Fibroblast of skin of right biceps (primary cell): ENCODE measurements at places on chromosomes 16 and 17.

DNA sequence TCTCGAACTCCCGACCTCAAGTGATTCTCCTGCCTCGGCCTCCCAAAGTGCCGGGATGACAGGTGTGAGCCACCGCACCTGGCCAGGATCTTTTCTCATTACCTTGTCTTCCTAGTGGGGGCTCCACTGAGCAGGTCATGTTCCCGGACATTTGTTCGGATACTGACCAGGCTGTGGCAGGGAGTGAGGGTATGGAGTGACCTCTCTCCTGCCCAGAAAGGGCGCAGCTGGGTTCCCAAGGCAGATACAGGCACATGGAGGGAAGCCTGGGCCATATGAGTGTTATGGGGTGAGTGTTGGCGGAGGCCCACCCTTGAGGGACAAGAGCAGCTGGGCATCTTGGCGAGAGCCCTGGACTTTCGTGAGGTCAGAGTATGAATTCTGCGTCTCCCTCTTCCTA lies 5.5 kb downstream of the SERPINF1 start:
- DNase-seq: no peak

DNA sequence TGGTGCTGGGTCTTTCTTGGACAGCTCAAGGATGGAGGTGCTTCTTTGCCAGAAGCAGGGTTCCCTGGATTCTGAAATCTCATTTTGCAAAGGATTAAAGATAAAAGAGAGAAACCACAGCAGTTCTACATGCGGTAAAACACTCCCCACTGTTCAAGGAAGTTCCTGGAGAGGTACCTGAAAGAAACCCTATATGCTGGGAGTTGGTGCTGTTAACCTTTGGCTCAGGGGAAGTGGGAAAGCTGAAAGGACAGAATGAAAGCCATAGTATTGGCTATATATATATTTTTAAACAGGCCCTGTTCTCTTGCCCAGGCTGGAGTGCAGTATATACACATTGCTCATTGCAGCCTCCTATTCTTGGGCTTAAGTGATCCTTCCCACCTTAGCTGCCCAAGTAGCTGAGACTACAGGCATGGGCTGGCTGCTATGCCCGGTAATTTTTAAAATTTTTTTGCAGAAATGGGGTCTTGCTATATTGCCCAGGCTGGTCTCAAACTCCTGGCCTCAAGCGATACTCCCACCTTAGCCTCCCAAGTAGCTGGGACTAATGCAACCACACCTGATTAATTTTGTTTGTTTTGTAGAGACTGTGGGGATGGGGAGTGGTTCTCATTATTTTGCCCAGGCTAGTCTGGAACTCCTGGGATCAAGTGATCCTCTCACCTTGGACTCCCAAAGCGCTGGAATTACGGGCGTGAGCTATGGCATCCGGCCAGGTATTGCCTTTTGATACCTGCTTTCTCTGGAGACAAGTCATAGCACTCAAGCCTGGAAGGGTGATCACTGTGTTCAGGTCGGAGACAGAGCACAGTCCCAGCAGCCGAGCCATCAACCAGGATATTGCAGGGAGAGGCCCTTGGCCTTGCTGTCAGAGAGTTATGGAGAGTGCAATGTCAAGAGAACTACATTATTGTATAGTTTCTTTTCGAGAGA lies 55.2 kb downstream of the MSI2 start:
- DNase-seq: no peak

- DNase-seq: peak; percentile 85
These were observed 5.8 kb downstream of the NUP88 start for GRCh38 chr17:5413682-5414081.

DNA sequence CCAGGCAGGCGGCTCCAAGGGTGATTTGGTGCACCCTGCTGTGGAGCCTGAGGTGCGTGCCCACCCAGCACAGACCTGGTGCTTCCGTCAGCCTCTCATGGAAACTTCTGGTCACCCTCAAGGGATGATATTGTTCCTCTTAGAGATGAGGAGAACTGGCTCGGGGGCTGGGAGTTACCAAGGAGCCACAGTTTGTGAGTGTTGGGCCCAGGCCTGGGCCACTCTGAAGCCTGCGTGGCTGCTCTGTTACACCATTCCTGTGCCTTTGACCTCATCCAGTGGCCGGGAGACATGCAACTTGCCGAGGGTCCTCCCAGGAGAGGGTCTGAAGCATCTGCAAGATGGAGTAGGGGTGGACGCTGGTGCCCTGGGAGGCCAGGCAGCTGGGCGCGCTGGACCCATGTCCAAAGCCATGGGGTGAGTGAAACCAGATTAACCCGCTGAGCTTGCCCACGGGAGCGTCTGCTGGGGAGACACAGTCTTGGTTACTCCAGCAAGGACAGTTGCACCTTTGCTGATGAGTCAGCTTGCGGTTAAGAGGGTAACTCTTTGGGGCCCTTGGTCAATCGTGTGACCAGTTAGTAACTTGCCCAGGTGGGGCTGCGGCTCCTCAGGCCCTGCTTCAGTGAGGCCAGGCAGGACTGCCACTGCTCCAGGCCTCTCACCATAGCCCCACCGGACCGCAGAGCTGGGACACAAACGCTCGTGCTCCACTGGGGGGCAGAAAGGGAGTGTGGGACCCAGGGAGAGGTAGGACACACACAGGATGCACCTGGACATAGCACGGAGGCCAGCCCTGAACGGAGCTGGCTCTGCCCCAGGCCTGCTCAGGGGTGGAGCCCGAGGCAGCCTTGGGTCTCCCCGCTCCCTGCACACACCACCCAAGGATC lies 7.5 kb downstream of the C16orf90 start:
- no peak for DNase-seq

- DNase-seq: no peak
These were observed 8.8 kb downstream of the PIPOX start for GRCh38 chr17:29051731-29052130.

DNA sequence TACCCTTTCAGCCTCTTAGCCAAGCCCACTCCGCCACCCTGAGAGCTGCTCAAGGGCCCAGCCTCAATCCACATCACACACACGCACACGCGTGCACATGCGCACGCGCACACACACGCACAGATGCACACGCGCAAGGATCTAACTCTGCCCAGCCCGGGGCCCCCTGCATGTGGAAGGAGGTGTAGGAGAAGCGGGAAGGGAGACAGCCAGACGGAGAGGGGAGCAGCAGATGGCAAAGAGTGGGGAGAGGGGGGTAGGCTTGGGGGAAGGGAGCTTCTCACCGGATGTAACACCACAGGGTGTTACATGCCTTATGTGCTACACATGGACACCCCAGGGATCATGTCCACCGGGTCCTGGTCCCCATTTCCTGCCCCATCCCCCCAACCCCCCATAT lies 15.3 kb downstream of the DLG4 start:
- DNase-seq: peak; percentile 42
